ENCODE measurements at places on chromosomes 1 and 21.

- DNase-seq, result peak; percentile 86
Measured at GRCh38 chr1:247007511-247008405, at the start of gene ZNF695. ZNF695 (minus strand) TSS chr1:247008057; CDS start chr1:247007908, 149 bp downstream.

DNA sequence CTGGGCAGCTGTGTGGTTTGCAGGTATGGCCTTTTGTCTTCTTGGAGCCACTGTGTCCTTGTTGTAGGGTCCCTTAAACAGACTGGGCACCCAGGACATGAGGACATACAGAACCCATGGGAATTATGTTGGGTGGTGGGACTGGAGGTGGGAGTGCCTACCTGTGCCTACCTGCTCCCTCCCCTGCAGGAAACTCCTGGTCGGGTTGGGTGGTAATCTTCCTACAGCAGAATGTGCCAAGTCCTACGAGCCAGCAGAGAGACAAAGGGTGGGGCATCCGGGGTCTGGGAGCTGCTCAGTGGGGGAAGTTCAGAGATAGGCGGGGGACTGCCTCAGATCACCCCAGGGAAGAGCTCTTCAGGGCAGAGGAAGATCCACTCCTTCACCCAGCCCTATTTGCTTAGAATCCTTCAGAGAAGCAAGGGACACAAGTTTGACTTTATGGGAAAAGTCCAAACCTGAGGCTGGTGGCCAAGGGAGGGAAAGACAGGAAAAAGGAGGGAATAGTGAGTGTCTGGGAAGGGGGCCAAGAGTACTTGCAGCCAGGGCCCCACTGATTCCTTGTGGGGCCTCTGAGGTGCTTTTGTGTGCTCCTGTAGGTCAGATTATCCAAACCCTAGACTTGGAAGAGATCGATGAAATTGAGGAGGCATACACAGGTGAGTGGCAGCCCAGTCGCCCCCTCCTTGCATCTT lies 58.3 kb downstream of the KIF21B start:
- no peak for DNase-seq

DNA sequence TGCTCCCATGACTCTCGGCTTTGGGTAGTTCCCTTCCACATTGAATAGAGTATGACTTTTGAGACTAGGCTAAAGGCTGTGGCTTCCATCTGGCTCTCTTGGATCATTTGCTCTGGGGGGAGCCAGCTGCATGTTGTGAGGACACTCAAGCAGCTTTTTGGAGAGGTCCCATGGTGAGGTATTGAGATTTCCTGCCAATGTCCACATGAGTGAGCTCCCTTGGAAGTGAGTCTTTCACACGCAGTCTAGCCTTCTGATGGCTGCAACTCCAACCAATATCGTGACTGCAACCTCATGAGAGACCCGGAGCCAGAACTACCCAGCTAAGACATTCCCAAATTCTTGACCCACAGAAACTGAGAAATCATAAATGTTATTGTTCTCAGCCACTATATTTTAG lies 127.7 kb upstream of the KAZN start:
- no peak for DNase-seq

- no peak for DNase-seq
Measured at GRCh38 chr1:226632169-226632879, 83.8 kb downstream of the STUM start.

- no peak for DNase-seq
Measured at GRCh38 chr1:33515607-33516006, 43.2 kb downstream of the ZSCAN20 start.

DNA sequence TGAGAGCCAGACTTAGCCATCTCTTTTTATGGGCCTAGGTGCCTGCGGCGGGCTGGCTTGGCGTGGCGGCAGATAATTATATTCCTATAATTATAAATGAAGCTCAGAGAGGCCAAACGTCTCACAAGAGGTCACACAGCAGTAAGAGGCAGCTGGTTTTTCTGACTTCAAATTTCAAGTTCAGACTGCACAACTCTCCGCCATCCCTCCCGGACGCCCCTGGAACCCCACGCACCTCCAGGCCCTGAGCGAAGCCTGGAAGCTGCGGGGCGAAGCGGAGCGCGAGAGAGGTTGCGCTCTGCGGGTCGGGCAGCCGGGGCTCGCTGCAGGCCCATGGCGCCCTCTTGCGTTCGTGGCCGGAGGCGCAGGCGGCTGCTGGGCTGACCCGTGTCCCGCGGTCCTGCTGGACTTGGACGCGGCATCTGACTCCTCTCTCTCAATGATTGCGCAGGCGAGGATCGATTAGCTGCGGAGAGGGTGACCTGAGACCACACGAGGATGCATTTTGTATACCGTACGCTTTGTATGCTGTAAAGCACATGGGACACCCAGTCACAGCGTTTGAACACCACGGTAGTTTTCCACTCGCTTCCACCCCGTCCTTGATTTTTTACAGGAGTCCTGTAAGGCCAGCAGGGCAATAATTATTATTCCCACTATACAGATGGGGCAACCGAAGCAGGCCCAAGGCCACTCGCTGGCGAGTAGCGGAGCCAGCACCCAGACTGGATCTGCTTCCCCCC lies 272.7 kb downstream of the FOXD2 start:
- DNase-seq, result peak; percentile 21

GRCh38 chr1:100377590-100378361 lies 25.5 kb downstream of the CDC14A start:
- DNase-seq, result no peak
